HepG2 (cell line): ENCODE measurements at places on chromosomes 13 and 19. TPM values are rescaled to one million over a fixed set of nuclear protein-coding genes. Genes with fewer than 3 reads are reported as not detected.

Gene OR7A5
- not detected in 2 replicates for total RNA-seq

Gene FFAR1
- total RNA-seq: not detected in 2 replicates

Gene CGB8
- not detected in 2 replicates for total RNA-seq

Gene KRTDAP
- 0.86 TPM in 1 of 2 replicates, not detected in the other for total RNA-seq

Gene ZNF225
- total RNA-seq: 3.3 and 4.6 TPM in 2 replicates

Gene ARL11
- total RNA-seq: 0.04 TPM in 1 of 2 replicates, not detected in the other

Gene CDX2
- 0.04 TPM in 1 of 2 replicates, not detected in the other for total RNA-seq

Gene PODNL1
- not detected in 2 replicates for total RNA-seq

Gene TLE2
- total RNA-seq: 0.07 TPM in 1 of 2 replicates, not detected in the other
